ENCODE measurements at places on chromosomes 3 and 15. TPM values are rescaled to one million over a fixed set of nuclear protein-coding genes. Genes with fewer than 3 reads are reported as not detected.
A peak's percentile ranks its signal among the peaks of the same experiment; 100 is the strongest.

Gene TM4SF1
- total RNA-seq: not detected

Gene PIGZ
- not detected for total RNA-seq

Gene CIB2
- 0.36 TPM for total RNA-seq

Gene SLC26A6
- total RNA-seq: 37.2 TPM

Gene SAMMSON
- total RNA-seq: not detected

Gene SCAP
- 69.4 TPM for total RNA-seq

Gene GOLGA6B
- not detected for total RNA-seq

- no peak for DNase-seq
Observed at GRCh38 chr3:174110761-174111160, 713.2 kb downstream of the NLGN1 start.

- no peak for DNase-seq
Observed at GRCh38 chr15:100235030-100235617, 106.7 kb downstream of the ADAMTS17 start.

- no peak for DNase-seq
Observed at GRCh38 chr3:55795746-55796145, 308.6 kb upstream of the WNT5A start.

- peak; percentile 48 for DNase-seq
Observed at GRCh38 chr15:28935316-28935715, 49.5 kb downstream of the APBA2 start.

DNA sequence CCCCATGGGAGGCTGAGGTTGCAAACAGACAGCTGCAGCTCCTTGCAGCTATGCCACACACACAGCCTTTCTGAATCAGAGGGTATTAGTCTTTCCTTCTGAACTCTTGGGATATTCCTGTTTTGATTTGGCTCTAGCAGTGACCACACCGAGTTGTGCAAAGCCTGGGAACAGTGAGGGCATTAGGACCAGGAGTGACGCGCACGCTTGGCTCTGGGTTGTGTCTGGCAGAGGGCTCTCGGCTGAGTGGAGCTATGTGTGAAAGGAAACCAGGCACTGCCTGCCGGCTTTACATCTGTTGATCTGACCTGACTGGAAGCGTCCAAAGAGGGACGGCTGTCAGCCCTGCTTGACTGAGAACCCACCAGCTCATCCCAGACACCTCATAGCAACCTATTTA, at the start of gene GALNT15:
Gene GALNT15 (plus strand): TSS at position 292 of the 400 bp plus-strand sequence. CDS start 472 bp downstream, outside the sequence.
- DNase-seq: no peak

GRCh38 chr15:67327737-67328136, 73.2 kb downstream of the IQCH start:
- no peak for DNase-seq

GRCh38 chr3:124384527-124384926, 345.7 kb upstream of the UMPS start:
- DNase-seq: no peak

DNA sequence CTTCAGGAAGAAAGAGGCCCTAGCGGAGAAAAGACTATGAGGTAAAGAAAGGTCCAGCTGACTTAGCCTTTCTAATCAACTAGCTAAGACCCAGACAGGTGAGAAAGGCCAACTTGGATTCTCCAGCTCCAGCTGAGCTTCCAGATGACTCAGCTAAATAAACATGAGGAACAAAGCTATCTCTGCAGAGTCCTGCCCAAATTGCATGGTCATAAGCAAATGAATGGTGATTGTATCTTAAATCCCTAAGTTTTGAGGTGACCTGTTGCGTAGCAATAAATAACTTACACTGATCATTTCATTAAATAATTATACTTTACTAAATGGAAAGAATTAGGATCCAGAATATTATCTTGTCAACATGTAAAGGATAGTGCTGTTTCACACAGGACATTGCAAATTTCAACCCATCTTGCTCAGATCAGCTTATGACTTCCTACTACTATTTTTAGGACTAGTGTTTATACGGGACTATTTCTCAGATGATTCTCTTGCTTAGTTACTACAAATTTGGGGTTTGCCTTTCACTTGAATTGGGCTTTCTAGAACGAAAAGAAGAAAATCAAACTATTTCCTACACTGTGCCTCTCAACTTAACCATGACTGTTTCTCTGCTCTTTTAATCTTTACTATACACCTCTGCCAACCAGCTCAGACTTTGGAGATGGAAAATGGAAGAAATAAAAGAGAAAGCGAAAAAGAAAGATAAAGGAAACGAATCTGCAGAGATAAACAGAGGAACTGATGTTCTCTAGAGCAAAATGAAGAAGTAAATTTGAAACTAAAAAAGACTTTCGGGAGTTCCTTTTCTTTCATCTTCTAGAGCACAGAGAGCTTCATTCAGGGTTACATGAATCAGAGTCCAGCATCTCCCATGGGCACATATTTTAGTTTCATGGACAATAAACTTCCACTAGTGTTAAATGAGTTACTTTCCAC, 6.6 kb upstream of the ADGRG7 start:
- no peak for DNase-seq

DNA sequence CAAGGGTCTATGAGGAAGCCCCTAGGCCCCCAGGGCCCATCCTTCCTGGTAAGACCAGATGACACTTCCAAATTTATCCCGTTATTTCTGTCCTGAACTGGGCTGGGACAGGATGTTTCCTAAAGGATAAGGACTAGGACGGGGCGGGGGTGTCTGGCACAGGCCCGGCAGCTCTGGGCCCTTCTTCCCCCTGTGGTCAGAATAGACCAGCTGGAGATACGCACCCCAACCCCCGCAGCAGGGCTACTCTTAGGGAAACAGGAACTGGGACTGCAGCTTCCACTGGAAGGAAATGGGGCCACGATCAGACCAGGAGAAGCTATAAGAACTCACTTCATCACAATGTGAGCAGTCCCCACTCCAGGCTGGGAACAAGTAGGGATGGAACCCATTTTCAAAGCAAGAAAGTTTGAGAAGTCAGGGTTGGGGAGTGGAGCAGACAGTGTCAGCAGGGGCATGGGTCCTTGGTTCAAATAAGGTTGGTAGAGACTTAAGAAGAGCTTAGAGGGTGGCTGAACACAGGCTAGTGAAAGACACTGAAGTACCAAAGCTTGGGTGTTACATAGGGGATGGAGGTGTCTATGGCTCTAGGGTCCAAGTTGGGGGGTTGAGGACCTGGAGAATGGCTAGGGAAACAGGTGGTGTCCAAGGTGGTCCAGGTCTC, 1.1 kb downstream of the NCKIPSD start:
- DNase-seq: peak; percentile 33

- DNase-seq: no peak
Observed at GRCh38 chr3:120461416-120461815, 10.6 kb upstream of the FSTL1 start.

DNA sequence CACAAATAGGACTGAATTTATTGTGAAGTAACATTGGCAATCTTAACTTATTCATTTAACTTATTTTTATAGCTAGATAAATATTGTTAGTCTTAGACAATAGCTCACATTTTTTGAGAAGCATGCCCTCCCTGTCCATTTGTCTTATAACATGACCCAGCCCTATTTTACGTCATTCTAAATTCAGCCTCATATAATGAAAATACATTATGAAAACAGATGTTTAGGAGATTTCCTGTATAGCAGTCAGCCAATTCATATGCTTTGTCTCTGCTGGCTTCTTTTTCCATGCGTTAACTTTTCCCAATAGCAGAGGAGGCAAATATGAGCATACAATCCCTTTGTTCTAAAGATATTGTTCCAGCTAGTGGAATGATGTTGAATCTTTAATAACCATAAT, 29.3 kb downstream of the CD200 start:
- DNase-seq: no peak

DNA sequence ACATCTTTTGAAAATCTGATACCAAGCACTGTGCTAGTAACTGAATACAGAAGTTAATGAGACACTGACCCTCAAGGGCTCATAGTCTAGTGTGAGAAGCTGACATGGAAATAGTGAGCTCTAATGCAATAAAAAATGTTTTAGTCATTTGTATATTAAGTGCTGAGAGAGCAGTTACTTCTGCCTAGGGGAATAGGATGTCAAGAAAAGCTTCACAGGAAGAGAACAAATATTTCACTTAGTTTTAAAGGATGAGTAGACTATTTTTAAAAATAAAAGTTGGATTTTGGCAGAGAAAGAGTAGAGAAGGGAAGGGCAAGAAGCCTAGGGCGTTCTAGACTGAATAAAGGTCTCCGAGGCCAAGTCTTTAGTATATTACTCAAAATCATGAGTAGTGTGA, 158.4 kb downstream of the ATG7 start:
- DNase-seq: no peak

GRCh38 chr3:175426805-175427204, 567.7 kb downstream of the NAALADL2 start:
- no peak for DNase-seq
